AML-193 (cell line): ENCODE measurements at places on chromosomes 4 and X.

- DNase-seq = no peak
These were observed 206.2 kb upstream of the TLL1 start for GRCh38 chr4:165666836-165667235.

DNA sequence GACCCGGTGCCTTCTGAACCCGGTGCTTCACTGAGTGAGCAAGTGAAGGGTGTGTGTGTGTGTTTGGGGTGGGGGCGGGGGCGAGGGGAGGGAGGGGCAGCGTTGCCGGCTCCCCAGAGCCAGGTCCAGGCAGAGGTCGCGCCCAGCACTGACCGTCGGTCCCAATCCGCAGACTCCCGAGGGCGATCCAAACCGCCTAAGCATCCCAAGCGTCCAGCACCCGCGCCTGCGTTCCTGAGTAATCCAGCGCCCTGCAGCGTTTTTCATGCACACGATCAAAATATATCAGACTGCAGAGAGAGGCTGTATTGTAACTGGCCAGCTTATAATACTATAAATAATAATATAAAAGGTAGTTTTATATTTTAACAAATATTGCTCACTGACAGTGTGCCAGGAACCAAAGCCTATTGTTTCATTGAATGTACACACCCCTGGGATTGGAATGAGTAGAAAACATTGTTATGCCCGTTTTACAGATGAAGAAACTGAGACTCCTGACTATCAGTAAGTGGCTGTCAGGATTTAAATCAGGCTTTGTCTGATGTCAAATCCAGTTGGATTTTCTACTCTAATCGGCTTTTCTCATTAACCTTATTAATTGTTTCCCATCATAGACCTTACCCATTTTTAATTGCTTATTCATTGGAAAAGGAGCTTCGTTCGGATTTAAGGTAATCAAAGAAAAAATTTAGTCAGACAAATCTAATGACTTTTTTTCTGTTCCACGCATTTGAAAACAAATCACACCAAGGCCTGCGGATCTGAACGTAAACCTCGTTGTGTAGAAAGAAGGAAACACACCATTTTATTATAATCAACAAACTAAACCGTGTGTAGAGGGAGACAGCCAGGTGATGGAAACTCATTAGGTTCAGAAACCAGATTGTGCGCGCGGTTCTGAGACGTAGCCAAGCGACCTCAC lies 4.0 kb upstream of the NKX3-2 start:
- DNase-seq = no peak

DNA sequence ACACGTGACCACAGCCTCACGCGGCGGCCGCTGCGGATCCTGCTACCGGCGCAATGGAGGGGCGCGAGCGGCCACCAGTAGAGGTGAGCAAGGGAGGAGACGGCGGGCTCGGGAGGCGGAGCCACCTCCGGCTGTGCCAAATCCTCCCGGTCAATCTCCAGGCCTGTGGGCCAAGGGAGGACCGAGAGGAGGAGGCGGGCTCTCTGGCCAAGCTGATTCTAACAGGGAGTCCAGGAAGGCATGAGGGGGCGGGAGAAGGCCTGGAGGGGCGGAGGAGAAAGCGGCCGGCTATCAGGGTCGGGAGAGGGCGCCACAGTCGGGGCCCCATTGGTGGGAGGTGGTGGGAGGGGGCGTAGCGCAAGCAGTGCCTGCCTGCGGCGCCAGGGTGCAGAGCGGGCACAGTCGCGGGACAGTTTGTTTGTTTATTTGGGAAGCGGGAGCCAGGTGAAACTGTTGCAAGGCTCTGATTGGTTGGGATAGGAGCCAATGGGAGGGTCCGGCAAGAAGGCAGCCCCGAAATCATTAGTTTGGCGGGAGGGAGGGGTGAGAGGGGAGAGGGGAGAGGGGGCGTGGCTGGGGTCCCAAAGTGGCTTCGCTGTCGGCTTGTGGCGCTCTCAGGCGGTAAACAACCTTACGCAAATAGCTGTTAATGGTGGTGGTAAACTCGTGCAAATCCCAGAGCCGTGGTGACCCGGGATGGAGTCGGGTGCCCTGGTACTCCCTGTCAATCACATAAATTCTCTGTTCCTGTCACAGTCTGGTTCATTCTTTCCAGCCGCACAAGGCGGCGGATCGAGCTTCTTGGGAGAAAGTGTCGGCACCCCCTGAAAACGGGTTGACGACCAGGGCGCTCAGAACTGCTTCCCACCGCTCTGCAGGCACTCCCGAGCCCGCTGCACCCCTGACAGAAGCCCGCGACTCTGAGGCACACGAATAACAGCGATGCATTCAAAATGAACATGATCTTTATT lies at the start of gene IRS4:
Gene IRS4 (minus strand): TSS at position 55 of the 971 bp plus-strand sequence.
- no peak for DNase-seq

GRCh38 chrX:17535229-17535628 lies 160.2 kb downstream of the NHS start:
- peak; percentile 16 for DNase-seq

DNA sequence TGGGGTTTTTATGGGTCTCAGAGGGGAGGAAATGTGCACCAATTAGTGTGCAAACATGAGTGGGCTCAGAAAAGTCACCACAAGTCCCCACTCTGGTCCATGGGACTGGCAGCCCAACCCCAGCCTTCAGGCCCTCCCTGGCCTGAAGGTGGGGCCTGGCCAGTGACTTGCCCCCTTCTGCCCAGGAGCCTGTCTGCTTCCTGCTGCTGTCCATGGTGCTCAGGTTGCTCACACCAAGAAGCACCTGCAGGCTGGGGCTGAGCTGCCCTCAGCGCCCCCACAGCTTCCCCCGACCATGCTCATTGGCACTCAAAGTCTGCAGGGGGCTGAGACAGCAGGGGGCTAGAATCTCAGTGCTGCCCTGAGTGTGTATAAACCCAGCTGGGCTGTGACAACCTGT lies 30.6 kb upstream of the GC start:
- DNase-seq = no peak

- DNase-seq = no peak
These were observed 90.3 kb downstream of the ATOH1 start for GRCh38 chr4:93918856-93919255.

DNA sequence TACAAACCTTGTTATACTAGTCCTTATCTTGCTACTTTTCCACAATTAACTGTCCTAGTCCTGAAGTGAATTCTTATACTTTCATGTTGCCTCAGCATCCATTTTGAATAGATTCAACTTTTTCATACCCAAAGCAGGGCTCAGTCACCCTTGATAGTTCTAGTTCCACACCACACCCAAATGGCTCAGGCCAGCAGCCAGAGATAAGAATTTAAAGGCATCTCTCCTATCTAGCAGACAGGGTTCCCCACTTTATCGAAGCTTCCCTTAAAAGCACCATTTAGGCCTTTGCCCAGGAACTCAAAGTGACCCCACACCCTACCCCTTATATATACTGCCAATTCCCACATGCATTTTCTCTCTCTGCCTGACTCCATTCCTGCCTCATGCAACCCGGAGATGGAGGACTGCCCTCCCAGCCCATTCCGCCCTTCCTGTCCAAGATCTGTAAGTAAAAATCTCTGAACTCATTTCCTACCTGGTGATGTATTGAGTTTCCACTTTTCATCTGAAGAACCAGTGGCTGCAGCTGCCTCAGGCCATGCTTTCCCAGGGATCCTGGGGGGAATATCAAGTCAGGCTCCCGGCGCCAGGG lies 63.7 kb upstream of the TXK start:
- DNase-seq = no peak

DNA sequence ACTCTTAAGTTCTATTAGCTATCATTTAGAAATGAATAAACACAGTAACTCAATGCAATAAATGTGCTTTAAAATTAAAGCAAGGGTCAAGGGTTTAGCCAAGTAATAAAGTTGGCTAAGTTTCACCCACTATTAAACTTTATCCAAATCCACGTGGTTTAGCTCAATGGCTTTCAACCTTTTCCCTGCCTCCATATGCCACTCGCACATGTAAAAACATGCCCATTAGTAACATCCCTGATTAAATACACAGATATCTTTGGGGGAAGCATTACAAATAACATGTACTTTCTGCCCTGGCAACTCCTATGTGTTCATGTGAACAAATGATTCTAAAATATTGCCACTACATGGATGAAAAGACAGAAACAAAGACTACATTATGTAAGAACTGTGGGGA lies 130.8 kb downstream of the ZAR1 start:
- no peak for DNase-seq

GRCh38 chr4:118753096-118753495 lies 67.9 kb downstream of the METTL14 start:
- DNase-seq = no peak

DNA sequence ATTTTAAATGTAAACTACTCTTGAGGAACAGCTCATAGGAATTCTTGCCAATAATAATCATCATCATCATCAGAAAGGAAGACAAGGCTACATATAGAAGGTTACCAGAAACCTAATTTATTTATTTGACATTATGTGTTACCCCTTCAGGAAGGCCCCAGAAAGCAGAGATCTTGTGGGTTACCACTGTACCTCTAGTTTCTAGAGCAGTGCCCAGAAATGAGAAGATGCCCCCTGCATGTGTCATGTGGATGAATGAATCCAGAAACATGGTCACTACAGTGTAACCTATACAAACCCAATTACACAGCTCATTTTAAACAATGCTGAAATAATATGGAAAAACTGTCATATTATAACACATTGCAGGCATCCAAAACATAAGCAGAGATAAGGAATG lies 70.4 kb downstream of the ARAP2 start:
- DNase-seq = no peak
